NCI-H2081 treated with DMSO at 0.1 percent for 48 hours (cell line): ENCODE measurements at places on chromosomes 12 and 14.

DNA sequence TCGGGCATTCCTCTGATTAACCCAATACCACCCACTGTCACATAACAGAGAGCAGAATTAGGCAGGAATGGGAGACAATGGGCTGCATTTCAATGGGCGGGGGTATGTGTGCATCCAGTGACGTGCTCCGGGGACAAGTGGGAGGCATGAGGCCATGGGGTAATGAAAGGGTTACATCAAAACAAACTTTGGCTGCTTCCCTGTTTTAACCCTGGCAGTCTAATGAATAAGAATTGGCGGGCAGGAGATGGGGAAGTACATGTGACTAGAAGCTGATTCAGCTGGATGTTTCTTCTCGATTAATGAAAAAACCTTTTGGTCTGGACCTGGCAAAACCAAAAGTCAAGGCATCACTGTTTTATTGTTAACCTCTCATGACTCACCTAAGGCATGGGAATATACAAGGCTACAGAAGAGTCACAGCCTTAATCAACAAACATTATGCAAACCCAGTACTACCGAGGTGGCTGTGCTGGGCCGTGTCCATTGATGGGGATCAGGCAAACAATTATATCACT is 44.2 kb downstream of the SOCS2 start:
- DNase-seq, result no peak

- DNase-seq, result no peak
Measured at GRCh38 chr12:89072294-89073026, 279.8 kb downstream of the DUSP6 start.

DNA sequence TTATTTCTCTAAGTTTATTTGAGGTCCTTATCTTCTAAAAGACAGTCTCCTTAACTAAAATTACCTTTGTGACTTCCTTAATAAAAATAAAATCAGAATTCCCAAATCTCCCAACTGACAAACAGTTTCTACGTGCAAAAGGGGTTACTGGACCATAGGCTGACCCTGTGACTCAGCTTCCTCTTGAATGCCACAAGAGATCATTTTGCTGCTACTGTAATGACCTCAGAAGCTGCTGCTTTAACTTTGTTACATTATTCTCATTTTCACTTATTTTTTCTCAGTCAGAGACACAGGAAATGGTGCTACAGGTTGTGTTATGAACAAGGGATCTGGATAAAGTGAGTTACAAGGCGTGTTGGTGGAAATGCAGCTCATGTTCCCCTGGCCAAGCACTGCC is 132.2 kb upstream of the TMTC2 start:
- DNase-seq, result no peak

- no peak for DNase-seq
Measured at GRCh38 chr14:23153851-23154796, 29.3 kb downstream of the SLC7A8 start.

GRCh38 chr14:42994051-42994736 is 1387.5 kb downstream of the LRFN5 start:
- no peak for DNase-seq

DNA sequence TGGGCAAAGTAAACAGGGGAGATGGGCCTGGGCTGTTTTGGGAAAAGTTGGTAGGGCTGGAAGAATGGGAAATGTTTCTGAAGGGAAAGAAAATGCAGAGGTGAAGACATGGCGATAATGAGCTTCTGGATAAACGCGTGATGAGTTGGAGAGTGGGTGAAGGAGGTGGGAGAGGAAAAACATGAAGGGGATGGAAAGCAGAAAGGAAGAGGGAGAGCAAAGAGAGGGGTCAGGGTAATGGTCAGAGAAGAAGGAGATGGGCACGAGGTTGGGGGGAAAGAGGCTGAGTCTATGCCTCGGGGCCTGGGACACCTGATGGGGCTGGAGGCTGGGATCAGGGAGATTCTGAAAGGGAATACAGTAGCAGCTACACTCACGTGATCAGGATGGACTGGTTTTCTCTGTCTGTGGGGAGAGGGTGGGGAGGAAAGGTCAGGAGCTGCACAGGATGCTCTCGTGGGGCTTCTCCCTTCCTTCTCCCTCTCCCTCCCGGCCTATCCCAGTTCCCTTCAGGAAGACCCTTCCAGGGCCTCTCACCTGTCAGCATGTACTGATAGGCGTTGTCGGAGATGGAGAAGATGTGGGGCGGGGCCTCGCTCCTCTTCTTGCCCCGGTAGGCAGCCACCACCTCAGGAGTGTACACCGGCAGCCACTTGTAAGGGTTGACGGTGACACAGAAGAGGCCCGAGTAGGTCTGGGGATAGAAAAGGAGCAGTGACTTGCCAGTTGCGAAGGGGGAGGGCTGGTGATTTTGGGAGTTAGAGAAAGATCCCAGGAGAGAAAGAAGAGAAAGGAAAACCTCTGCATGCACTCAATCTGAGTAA is 3.1 kb downstream of the MYH7 start:
- DNase-seq, result no peak

DNA sequence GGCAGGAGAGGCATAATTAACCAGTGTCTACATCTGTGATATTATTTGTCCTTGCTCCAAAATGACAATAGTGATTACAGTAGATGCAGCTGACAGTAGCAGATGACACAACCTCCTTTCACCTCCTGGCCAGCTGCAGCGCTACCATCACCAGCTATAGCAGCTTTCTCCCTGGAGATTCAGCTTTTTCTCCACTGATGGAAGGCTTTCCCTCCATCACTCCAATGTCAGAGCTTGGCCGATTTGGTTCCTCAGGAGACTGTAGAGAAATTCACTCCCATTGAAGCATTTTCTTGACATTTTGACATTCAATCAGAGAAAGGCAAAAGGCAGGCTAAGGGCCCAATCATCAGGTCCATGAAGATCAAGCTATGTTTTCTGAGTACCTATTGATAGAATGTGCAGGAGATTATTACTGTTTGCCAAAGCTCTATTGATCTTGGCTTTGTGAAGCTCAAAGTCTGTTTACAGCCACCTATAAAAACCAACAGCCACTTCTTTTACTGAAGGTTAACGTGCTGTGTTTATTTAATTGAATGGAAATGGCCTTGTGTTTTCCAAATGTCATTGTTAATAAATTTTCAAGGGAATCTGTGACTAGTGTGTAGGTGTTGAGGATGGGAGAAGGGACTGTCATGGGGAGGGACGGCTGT is 785.1 kb downstream of the DIO2 start:
- DNase-seq, result no peak

GRCh38 chr12:93363841-93364297 is 13.9 kb upstream of the NUDT4 start:
- DNase-seq, result no peak

DNA sequence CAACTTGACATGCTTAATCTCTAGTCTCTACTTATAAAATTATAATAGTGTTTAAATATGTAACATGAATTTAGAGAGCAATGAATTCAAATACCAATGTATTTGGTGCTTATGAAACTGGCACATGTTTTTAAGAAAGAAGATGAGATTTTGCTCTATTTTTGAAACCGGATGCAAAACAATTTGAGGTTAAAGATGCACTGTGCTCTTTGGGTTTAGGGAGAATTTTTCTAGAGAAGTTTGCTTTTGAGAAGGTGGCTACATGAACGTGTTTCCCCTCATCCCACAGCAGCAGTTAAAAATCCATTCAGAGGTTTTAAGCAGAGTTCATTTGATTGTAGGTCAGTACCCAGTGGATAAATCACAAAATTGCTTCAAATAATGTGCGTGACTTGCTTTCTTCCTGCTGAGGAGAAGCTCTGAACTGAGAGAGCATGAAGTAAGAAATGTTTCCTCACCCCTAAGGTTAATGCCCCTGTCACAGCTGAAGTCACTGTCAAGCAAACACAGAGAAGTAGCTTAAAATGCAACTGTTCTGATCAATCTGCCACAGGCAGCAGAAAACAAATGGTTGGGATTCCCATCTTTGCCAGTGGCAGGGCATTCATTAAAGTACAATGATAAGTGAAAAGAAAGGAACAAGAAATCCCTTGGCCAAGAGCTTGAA is 241.9 kb upstream of the SYT1 start:
- DNase-seq, result no peak

- DNase-seq, result no peak
Measured at GRCh38 chr14:37597538-37597913, 2.1 kb downstream of the TTC6 start.

- DNase-seq, result no peak
Measured at GRCh38 chr12:45619736-45620135, 109.8 kb upstream of the ARID2 start.

DNA sequence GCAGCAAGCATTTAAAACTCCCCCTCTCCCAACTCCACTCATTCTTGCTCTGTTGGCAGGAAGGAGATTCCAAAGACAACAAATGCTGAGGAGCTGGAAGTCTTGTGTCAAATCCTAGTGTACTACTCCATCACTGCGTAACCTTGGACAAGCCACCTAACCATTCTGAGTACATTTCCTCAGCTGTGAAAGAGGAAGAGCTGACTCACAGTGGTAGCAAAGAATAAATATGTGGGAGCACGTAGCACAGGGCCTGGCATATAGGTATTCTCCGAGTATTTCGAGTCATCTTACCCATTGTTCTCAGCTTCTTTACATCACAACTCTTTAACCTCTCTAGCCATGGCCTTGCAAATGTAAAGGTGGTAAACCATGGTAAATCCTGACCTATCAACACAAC is 28.7 kb downstream of the EGLN3 start:
- no peak for DNase-seq

- DNase-seq, result no peak
Measured at GRCh38 chr12:6745741-6746525, 7.0 kb downstream of the MLF2 start.

DNA sequence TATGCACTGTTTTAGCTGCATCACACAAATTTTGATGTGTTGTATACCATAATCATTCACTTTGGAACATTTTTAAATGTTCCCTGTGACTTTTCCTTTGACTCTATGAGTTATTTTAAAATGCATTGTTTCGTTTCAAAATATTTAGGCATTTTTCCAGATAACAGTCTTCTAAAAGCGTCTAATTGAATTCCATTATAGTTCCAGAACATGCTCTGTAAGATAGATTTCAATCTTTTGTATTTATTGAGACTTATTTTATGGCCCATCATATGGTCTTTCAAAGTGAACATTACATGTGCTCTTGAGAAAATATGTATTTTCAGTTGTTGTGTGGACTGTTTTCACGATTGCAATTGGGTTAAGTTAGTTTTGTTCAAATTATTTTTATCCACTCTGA is 98.7 kb upstream of the ARHGAP5 start:
- DNase-seq, result no peak

DNA sequence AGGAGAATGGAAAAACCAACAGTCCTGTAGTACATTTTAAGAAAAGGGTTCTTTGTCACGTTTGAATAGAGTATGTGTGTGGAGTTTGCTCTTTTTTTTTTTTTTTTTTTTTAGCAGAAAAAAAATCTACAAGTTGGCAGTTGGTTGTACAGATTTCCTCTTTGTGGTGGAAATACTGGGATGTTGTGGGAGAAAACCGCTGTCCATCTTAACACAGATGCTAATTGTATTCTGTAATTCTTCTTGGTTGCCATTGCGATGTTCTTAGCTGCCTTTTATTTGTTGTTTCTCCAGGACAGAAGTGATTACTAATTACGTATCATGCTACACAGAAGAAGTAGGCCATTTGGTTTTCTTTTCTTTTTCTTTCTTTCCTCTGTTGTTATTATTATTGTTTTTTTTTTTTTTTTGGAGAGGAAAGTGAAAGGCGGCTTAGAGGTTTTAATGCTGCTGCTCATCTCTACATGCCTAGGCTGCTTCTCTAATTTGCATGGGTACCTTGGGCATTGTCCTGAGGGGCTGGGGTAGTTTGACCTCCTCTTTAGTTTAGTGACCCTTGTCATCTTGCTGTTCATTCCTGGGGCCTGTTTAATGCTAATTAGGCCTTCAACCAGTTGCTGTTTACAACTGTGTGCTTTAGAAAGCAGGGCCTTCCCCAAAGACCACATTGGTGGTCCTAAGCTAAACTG is 94.7 kb downstream of the TMTC2 start:
- DNase-seq, result no peak

DNA sequence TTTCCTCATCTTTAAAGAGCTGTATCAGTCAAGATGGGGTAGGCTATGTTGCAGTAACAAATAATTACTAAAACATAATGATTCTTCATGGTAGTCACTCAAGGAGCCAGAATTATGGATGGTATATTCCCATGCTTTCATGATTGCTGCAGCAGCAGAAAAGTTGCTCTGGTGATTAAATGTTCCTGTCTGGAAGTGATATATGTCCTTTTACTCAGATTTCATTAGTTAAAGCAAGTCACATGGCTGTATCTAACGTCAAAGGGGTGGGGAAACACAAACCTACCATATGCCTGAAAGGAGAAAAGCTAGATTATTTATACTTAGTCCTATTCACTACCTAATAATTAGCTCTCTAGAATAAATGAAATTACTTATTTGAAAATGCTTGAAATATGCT is 594.7 kb downstream of the SOX5 start:
- no peak for DNase-seq
